T-helper 22 cell (primary cell): ENCODE measurements at places on chromosomes 7 and 10.

- peak; percentile 9 for DNase-seq
Observed at GRCh38 chr7:139358541-139359365, 941 bp upstream of the LUC7L2 start.

- DNase-seq = no peak
Observed at GRCh38 chr7:51227861-51228260, 88.7 kb downstream of the COBL start.

DNA sequence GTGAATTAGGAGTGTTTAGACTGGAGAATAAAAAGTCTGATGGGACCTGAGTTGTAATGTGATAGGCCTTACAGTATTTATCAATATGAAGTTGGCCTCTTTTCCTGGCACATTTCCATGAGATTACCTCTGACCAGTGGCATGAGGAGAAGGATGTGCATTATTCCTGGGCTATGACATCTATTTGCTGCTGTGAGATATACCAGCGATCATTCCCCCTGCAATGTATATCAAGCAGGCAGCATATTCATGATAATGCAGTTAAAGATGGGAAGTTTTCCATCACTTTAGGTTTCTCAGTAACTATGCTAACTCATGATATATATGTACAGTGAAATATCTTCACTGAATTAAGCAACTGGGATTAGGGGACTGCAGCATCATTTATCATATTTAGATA is 142.8 kb upstream of the MBL2 start:
- no peak for DNase-seq

GRCh38 chr7:74048999-74049599 is 21.1 kb downstream of the ELN start:
- no peak for DNase-seq

- DNase-seq = no peak
Observed at GRCh38 chr7:73626814-73627213, 2.5 kb upstream of the MLXIPL start.

DNA sequence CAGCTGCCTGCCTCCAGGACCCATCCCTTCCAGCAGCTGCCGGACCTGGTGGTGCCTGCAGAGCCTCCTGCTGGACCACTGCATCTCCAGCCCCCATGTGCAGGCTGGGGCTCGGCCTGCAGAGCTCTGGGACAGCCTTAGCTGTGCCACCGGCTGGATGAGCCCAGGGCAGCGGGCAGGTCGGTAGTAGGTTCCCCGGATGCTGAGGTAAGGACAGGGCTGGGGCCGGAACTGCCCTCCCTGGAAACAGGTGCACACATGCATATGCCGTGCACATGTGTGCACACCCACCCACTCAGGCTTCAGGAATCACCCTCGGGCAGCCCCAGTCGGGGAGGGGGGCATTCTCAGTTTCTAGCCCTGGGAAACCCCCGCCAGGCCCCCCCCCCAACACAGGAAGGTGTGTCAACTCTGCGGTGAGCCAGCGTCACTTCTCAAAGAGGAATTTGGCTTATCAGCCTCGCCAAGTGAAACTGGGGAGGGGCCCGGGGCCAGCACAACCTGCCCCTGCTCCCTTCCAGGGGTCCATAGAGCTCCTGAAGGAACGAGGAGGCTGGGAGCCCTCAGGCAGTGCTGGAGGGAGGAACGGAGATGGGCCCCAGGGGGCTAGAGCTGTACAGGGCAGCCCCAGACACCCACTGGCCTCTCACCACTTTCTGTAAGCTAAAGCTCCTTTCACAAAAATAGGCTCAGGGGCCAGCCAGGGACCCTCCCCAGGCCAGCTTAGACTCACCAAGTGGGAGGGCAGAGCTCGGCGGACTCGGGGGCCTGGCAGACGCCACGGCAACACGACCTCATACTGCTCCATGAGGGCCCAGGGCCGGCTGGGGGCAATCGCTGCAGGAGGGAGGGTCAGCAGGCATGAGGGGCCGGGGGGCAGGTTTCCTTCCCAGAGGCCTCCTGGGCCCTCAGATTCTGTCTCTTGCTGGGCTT is 1.7 kb downstream of the ADAM8 start:
- peak; percentile 89 for DNase-seq
